ENCODE measurements at places on chromosomes 4 and X. TPM values are rescaled to one million over a fixed set of nuclear protein-coding genes. Genes with fewer than 3 reads are reported as not detected.

The TET2 gene
- 12.1 TPM for total RNA-seq

DNA sequence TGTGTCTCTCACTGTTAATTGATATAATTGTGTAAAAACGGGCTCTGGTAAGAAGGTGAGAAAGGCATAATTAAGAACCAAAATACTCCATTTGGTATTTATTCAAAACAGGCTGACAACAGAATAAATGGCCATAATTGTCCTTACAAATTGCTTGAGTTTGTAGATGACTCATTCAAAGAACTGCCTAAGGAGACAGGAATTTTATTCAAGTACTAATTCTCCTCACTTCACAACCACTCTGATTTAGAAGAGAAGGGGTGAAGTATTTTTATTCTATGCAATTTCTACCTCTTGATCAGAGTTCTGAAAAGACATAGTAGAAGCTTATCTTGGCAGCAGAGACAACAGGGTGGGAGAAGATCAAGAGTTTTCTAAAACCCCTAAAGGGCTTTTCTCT lies 43.1 kb downstream of the ATP11C start:
- no peak overlapping the region for H3K4me3 ChIP-seq
- no peak overlapping the region for H3K27ac ChIP-seq
- H3K36me3 ChIP-seq, result no peaks in the 10 kb centered on the region
- no peaks in the 10 kb centered on the region for H3K27me3 ChIP-seq

The SSX4 gene
- total RNA-seq, result not detected

- H3K36me3 ChIP-seq, result no peaks in the 10 kb centered on the region
- DNase-seq, result no peak
- no peaks in the 10 kb centered on the region for H3K27me3 ChIP-seq
- H3K27ac ChIP-seq, result no peak overlapping the region
- H3K4me1 ChIP-seq, result no peaks in the 10 kb centered on the region
- H3K4me3 ChIP-seq, result no peak overlapping the region
Observed at GRCh38 chrX:72477781-72478181, 94.9 kb downstream of the HDAC8 start.
